CD4-positive, alpha-beta memory T cell (primary cell): ENCODE measurements at places on chromosomes 1 and 21.

GRCh38 chr1:27367160-27367650 is 444 bp upstream of the MAP3K6 start:
- no peak for DNase-seq

- DNase-seq, result no peak
Measured at GRCh38 chr1:47692196-47692595, 254.4 kb downstream of the FOXD2 start.

DNA sequence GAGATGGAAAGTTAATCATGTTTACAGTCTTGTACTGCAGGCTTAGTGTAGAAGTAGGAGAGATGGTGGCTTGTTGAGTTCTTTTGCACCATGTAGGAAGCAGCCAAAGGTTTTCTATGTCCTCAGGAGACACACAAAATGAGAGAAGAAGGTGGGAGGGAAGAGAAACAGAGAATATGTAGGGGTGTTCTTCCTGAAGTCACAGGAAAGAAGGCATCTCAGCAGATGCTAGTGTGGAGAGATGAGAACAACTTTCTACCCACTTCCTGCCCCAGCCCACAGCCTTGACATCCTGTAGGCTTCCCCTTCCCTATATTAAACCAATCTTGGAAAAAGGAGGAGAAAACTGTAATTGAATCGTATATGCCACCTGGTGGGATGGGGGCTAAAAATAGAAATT is 217.0 kb downstream of the S1PR1 start:
- no peak for DNase-seq

GRCh38 chr1:98077691-98078090 is 156.9 kb upstream of the DPYD start:
- no peak for DNase-seq

GRCh38 chr1:180173451-180173850 is 18.8 kb downstream of the QSOX1 start:
- no peak for DNase-seq

GRCh38 chr21:37670883-37671282 is 245.4 kb downstream of the KCNJ6 start:
- no peak for DNase-seq

DNA sequence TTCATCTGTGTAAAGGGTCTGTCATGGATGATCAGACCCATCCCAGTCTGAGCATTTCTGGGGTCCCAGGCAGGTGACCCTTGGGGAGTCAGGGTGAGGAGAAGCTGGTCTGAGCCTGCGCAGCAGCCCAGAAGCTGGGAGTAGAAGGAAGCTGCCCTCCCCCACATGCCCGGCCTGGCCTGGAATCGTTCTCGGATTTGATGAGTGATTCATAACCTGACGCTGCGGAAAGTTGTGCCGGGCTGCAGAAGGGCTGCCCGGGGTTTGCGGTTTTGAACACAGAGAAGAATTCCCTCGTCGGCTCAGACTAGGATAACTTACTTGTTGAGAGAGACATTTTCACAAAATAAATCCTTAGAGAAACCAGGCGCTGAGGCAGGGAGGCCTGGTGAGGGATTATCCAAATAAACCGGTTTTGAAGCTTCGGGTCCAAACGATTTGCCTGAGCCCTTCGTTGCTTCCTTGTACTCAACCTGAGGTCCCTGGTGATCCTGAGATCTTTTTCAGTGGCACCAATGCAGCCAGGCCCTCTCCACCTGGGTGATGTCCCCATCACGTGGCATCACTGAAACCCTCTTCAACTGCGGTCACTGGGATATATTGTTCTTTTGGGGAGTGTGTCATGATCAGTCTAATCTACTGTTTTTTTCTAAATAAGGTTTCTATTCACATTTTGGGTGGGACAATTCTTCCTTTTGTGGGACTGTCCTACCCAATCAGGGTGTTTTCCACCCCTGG is 29.2 kb downstream of the EPHB2 start:
- no peak for DNase-seq

DNA sequence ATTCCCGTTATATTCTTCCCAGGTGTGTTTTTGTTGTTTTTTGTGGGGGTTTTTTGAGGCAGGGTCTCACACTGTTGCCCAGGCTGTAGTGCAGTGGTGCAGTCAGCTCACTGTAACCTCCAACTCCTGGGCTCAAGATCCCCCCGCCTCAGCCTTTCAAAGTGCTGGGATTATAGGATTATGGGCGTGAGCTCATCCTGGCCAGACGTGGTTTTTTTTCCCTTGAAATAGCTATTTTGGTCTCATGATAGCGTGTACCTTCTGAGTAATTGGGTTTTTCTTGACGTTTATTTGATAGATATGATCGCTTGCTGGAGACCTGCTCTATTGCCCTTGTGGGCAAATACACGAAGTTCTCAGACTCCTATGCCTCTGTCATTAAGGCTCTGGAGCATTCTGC is 17.6 kb downstream of the CTPS1 start:
- no peak for DNase-seq
